Left cardiac atrium (tissue), 4 donors: ENCODE measurements at places on chromosomes 12 and 14.
A peak's percentile ranks its signal among the peaks of the same experiment; 100 is the strongest.

- no peak for DNase-seq
Measured at GRCh38 chr12:120668091-120668867, 18.7 kb upstream of the MLEC start.

GRCh38 chr12:4323396-4323795 is 2.4 kb downstream of the TIGAR start:
- DNase-seq, result no peak

GRCh38 chr12:104737791-104738301 is 220.2 kb downstream of the SLC41A2 start:
- no peak for DNase-seq

- DNase-seq, result no peak
Measured at GRCh38 chr12:4849115-4849541, 60.6 kb upstream of the KCNA1 start.

GRCh38 chr12:128425666-128426331 is 158.8 kb downstream of the TMEM132C start:
- DNase-seq, result no peak

- no peak for DNase-seq
Measured at GRCh38 chr12:14216405-14217294, 148.8 kb upstream of the ATF7IP start.

DNA sequence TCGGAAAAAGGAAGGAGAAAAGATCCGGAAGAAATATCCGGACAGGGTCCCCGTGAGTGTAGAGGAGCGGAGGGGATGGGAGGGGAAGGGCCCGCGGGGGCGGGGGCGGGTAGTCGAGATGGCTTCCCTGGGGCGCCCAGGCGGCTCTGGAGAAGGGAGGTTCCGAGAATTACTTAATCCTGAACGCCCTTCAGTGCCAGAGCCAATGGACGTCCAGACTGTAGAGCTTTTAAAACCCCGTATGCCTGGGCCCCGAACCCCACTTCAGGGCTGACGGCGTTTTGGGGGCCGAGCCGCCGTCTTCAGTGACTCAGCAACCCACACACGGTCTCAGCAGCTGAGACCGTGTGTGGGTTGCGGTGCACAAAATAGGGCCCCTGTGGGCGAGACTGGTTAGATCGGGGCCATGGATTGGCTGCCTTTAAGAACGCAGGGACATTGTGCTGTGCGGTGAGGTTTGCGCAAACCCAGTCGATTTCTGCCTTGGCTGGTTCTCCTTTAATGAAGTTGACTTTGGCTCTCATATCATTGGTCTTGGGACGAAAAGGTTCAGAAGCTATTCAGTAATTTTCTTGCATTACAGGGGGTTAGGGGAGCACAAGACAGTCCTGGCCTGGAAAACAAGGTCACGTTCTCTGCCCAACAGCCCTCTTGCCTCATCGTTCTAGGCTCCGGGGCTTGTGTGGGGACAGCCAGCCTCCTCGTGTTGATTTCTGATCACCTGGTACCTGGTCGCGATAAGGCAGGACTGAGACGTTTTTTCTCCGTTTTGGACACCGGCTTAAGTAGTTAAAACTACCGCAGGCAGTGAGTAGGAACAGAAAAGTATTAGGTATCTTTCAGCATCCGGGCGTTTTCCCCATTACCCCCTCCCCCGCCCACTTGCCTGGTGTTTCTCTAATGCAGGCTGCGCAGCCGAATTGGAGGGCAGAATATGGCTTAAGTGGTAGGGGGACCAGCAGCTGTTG is 775 bp downstream of the GABARAPL1 start:
- peak; percentile 84 for DNase-seq

- DNase-seq, result no peak
Measured at GRCh38 chr12:57171668-57172067, 24.2 kb upstream of the LRP1-AS start.

GRCh38 chr12:42786400-42787148 is 197.0 kb upstream of the PRICKLE1 start:
- no peak for DNase-seq

DNA sequence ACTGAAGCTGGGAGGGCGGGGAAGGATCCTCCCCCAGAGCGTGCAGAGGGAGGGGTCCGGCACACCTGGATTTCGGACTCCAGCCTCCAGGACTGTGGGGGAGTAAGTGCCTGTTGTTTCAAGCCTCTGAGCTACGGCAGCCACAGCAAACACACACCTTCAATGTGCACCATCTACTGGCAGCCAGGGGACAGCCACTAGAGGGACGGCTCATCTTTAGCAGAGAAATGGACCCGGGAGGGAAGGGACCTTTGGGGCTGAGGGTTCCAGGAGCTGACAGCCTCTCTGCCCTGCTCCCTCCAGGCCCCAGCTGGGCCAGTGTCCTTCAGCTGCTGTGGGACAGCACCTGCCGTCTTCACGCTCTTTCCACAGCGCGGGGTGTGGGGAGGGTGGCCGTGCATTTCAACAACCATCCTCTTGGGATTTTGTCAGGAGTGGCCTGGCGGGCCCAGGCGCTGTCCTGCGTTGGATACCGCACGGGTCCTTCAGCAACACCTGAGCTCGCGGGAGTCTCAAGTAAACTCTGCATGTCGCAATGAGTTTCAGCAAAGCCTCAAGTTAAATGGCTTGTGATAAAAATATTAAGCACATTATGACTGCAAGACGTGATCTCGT is 209.2 kb upstream of the C14orf180 start:
- peak; percentile 23 for DNase-seq

- peak; percentile 65 for DNase-seq
Measured at GRCh38 chr14:23300687-23301223, 1.9 kb downstream of the PPP1R3E start.

- no peak for DNase-seq
Measured at GRCh38 chr12:89155826-89156225, 196.5 kb downstream of the DUSP6 start.

DNA sequence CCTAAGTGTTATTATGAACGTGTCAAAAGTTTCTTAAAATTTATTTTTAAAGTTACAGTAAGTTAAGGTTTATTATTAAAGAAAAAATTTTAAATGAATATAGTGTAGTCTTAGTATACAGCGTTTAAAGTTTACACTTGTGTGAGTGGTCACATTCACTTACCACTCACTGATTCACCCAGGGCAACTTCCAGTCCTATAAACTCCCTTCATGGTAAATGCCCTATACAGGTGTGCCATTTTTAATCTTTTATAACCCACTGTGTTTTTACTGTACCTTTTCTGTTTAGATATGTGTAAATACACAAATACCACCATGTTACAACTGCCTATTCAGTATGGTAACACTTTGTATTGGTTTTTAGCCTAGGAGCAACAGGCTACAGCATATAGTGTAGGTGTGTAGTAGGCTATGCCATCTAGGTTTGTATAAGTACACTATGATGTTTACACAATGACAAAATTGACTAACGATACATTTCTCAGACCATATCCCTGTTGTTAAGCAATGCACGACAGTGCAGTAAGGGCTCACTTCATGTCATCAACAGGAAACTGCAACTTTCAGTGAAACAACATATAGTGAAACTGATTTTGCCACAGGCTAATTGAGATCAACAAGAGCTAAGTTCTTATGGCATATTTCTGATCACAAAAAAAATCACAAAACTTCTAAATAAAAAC is 112.0 kb upstream of the TMCC3 start:
- no peak for DNase-seq

- DNase-seq, result no peak
Measured at GRCh38 chr14:20334017-20334416, 938 bp upstream of the CCNB1IP1 start.

- no peak for DNase-seq
Measured at GRCh38 chr12:75155962-75156361, 53.7 kb downstream of the KCNC2 start.

DNA sequence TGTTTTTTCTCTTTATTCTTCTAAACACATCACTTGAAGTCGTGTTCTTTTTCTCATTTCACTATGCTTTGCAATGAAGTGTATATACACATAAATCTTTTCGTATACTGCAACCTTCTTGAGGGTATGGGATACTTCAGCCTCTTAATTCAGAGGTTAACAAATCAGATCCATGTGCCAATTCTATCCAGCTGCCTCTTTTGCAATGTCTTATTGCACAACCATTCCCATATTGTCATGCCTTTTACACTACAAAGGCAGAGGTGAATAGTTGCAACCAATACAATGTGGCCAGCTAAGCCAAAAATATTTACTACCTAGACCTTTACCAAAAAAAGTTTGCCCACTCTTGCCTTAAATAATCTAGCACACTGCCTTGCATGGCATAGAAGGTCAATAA is 224.5 kb upstream of the FOXG1 start:
- DNase-seq, result no peak

- no peak for DNase-seq
Measured at GRCh38 chr12:62375603-62376002, 91.0 kb upstream of the MON2 start.

GRCh38 chr12:108697905-108698304 is 33.4 kb downstream of the CORO1C start:
- DNase-seq, result no peak

- no peak for DNase-seq
Measured at GRCh38 chr14:50083467-50084337, 32.7 kb downstream of the VCPKMT start.

DNA sequence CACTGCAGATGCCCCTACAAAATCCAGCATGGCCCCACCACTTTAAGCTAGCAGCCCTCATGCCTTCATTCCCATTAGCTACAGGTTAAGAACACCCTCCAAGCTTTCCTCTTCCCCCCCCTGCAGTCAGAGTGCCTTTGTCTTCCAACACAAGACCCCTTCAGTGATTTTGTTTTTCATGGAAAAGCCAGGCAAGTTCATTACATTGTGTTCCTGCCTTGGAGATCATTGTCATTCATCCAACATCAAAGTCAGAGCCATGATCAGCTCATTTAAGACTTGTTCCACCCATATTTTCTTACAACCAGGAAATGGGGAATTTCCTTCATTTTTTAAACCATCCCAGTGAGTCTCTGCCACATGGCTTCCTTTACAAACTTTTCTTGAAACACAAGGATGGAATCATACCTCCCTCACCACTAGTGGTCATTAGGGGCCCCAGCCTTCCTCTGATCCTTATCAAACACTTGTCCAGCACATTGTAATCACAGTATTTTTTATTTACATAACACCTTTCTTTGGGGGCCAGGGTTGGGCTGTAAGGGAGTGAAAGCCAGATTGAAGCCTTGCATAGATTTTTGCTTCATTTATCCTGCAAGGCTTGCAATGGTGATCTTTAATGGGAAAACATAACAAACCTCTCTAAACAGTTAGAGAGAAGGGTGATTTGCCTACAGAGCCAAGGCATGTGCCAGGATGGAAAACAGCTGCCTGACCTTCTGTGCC is 765.3 kb downstream of the MED13L start:
- DNase-seq, result no peak

- DNase-seq, result no peak
Measured at GRCh38 chr12:145369-145960, 68.5 kb downstream of the SLC6A12 start.

DNA sequence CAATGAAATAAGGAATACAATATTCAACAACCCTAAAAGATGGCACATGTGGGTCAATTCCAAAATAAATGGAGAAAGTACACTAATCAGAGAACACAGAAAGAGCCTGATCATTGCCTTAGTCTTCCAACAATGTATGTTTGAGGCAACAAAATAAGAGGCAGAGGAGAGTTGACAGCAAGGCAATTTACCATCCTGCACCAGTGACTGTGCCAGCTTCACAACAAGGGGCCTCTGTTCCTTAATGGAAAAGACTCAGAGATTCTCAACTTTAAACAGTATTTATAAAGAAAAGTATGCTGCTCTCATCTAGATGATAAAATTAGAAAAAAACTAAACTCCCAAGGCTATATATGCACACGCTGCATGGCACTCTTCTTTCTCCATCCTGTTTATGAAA is 25.9 kb downstream of the EPS8 start:
- no peak for DNase-seq

GRCh38 chr12:12715459-12716150 is 1.6 kb upstream of the CDKN1B start:
- DNase-seq, result no peak

DNA sequence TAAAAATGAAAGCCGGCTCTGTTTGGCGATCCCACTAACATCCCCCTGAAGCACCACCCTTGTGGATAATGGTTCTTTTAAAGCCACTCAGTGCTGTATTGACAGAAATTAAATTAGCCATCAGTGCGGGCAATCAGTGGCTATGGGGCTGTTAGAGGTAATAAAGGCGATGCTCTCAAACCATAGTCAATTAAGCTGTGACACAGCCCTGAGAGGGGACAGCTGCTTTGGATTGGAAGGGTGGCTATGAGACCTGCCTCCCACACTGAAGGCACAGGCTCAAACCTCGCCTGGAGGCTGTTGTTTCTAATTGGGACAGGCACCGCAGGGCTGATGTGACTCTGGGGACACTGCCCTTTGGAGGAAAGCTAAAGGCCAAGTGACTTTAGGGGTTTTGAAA is 562.2 kb downstream of the VRK1 start:
- DNase-seq, result no peak

DNA sequence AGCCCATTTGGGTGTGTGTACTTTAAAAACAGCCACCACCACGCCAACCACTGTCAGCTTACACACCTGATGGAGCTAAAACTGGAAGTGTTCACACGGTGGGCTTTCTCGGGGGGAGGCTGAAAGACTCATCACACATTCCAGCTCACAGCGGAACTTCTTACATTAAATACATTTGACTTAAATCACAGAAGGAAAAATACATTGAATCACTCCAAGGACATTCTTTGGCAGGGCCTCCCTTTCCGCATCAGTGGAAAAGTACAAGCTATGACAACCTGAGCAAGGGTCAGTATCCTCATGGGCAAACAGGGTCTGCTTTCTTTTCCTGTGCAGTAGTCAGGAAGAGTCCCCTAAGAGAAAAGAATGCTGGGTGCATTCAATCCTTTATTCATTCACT is 31.0 kb upstream of the TC2N start:
- no peak for DNase-seq

- DNase-seq, result no peak
Measured at GRCh38 chr12:18576104-18576626, 161.6 kb downstream of the PLCZ1 start.

DNA sequence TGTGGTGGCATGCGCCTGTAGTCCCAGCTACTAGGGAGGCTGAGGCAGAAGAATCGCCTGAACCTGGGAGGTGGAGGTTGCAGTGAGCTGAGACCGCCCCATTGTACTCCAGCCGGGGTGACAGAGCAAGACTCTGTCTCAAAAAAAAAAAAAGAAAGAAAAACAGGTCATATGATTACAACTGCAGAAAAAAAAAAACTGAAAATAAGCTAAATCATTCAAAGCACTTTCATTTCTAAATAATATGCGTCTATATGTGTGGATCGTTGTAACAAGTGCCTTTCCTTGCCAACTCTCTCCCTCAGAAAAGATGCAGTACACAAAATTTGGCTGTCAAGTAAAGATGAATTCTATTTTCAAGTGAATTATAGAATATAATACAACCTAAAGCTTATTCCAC is 42.4 kb downstream of the ATXN2 start:
- DNase-seq, result no peak

DNA sequence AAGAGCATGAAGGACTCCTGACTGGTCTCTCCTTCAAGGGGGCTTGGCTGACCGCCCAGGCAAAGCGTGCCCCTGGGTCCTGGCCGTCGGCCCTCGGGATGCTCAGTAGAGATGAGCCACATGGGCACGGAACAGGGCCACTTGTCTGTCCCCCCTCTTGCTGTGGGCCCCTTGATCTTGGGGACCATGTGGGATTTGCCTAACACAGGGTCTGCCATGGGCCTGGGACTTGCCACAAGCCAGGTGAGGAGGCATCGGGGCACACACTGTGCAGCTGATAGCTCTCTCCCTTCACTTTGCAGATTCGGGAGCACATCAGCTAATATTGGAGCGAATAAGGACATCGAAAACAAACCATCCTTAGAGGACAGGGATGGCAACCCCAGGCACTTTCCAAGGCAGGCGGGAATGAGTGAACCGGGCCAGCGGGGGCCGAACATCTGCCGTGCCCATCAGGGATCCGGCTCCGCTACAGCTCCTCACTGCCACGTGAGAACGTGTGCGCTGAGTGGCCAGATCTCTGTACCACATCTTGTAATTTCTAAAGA is 88.1 kb downstream of the PIWIL1 start:
- no peak for DNase-seq
